Adrenal gland (tissue), 19 donors: ENCODE measurements at places on chromosomes 11 and 22. TPM values are rescaled to one million over a fixed set of nuclear protein-coding genes. Genes with fewer than 3 reads are reported as not detected.

Gene RAG1
- total RNA-seq: 2.0 TPM

Gene AMBRA1
- 72.7 TPM for total RNA-seq

Gene NXPE4
- total RNA-seq: not detected

DNA sequence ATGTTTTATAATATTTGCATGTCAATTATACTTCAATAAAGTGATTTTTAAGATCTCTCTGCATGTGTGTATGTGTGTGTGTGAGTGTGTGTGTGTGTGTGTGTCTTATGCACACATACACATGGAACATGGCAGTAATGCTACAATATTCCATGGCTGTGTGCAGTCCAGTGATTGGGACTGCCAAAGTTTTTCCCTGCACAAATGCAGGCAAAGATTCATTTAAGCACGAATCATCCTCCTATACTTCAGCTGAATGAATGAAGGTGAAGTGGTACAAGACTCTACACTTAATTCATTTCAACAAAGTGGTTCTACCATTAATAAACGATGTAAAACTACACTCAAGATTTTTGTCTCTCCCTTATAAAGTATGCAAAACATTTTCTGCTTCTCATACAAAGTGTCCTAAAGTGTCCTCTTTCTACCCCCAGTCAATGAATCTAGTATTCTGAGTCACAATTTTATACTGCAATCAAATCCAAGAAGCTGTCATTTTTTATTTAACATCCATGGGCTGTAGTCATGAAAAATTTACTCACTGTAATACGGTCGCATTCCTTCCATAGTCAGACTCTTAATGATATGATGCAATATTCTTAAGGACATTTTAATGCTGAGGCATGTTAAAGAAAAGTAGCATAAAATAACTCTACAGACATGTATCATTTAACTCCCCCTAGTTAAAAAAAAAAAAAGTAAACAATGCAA is 132.4 kb downstream of the TTC28 start:
- no peak for DNase-seq
- H3K27me3 ChIP-seq: no peaks in the 10 kb centered on the region
- H3K4me1 ChIP-seq: peaks cover 12% of the 10 kb centered on the region

DNA sequence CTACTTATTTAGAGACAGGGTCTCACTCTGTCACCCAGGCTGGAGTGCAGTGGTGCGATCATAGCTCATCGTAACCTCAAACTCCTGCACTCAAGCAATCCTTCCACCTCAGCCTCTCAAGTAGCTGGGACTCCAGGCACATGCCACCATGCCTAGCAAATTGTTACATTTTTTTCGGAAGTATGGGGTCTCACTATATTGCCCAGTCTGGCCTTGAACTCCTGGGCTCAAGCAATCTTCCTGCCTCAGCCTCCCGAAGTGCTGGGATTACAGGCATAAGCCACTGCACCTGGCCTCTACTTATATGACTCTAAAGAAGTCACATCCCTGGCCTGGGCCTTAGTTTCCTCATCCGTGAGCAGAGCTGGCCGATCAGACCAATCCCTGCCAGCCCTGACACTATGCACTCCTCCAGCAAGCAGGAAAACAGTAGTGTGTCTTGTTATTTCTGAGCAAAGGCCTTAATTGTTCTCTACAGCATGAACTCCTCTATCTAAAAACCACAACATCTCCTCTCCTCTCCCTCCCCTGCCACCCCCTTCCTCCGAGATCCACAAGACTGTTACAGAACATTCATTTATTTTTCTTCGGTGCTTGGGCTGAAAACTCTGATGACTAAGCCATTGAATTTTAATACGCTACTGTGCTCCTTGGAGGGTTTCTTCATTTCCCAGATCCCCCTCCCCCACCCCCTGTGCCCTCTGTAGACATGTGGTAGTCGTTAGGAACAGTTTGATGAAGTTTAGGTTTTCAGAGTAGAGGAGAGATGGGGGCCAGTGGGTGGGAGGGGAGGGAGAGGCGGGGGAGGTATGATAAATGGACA is 91.5 kb downstream of the ABTB2 start:
- no peak for DNase-seq
- H3K4me3 ChIP-seq: no peak overlapping the region
- H3K27ac ChIP-seq: no peak overlapping the region
- no peaks in the 10 kb centered on the region for H3K27me3 ChIP-seq

DNA sequence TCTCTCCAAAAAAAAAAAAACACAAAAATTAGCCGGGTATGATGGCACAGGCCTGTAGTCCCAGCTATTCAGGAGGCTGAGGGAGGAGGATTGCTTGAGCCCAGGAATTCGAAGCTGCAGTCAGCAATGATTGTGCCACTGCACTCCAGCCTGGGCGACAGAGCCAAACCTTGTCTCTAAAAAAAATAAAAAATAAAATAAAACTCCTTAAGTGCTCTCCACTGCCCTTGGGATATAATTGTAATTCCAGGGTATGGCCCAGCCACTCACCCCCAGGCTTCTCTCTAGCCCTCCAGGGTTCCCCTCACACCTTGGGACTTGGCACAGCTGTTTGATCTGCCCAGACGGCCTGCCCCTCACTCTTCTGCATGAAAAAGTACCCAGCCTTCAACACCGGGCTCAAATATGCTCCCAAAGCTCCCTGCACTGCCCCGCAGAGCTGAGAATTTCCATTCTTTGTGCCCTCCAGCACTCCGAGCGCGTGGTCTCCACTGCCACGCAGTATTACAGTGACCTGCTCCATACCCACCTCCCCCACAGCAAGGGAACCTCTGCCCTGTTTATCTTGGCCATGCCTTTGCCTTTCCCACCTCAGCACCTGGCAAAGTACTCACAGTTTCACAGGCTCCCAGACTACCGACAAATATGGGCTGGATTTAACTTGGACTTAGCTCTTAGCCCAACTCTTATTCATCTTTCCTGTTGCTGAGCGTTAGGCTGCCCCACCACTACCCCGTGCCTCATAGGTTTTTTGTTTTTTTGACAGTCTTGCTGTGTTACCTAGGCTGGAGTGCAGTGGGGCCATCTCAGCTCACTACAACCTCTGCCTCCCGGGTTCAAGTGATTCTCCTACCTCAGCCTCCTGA is 7.6 kb upstream of the FTH1 start:
- no peaks in the 10 kb centered on the region for H3K27me3 ChIP-seq
- no peak overlapping the region for H3K27ac ChIP-seq
- H3K4me1 ChIP-seq: peaks cover 52% of the 10 kb centered on the region
- no peak overlapping the region for H3K4me3 ChIP-seq
- DNase-seq: no peak

GRCh38 chr11:78438298-78438975 is 20.8 kb upstream of the GAB2 start:
- DNase-seq: no peak
- no peak overlapping the region for H3K27ac ChIP-seq
- no peak overlapping the region for H3K4me3 ChIP-seq
- H3K27me3 ChIP-seq: no peaks in the 10 kb centered on the region
- H3K4me1 ChIP-seq: no peaks in the 10 kb centered on the region
- H3K36me3 ChIP-seq: no peaks in the 10 kb centered on the region

DNA sequence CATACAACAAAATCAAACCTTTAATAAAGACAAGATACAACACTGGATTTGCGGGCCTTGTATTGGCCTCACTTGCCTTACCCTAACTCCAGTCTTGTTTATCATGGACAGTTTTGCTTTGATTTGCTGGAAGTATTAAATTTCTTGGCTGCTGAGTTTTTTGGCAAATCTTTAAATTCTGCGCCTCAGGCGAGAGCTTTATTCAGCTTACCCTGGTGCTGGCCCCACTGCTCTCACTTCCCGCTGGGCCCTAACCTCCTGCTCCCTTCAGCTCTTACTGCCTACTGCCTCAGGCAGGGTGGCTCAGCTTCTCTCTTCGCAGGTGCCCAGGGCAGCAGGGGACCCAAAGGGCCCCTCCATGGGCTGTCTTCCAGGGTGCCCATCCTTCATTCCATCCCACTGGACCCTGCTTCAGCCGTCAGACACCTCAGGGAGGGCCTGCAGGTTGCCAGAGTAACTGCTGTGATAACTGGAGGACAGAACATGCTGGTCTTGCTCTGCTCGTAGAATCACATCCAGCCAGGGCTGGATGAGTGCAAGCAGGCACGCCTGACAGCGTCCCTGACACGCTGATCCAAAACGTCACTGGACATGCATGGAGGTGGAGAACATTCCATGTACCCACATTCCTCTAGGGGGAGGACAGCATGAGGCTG is 45.7 kb upstream of the TUB start:
- no peak overlapping the region for H3K27ac ChIP-seq
- H3K27me3 ChIP-seq: no peaks in the 10 kb centered on the region
- no peak for DNase-seq
- H3K36me3 ChIP-seq: no peaks in the 10 kb centered on the region
- H3K4me3 ChIP-seq: no peak overlapping the region
- H3K4me1 ChIP-seq: peaks cover 15% of the 10 kb centered on the region

GRCh38 chr22:40541300-40541699 is 95.2 kb downstream of the MRTFA start:
- DNase-seq: no peak
- H3K4me3 ChIP-seq: no peak overlapping the region
- H3K4me1 ChIP-seq: peaks cover 15% of the 10 kb centered on the region
- H3K27me3 ChIP-seq: no peaks in the 10 kb centered on the region
- no peak overlapping the region for H3K27ac ChIP-seq
